ENCODE measurements at places on chromosomes 7 and 10.

DNA sequence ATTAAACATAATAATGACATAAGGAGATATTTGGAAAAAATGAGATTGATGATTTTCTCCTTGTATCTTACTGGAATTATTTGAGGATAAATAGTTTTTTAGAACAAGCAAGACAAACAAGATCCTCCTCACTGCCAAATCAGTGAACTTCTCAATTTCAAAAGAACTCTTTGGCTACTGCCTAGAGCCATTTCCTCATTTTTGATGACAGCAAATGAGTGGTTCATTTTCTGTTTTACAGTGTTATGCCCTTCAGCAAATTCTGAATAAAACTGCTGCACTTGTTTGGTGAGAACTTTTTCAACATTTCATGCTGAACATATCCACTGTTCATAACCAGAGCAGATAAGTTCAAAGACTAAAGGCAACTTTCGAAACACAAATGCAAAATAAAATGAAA, 42.5 kb upstream of the AHR start:
- no peak for DNase-seq

DNA sequence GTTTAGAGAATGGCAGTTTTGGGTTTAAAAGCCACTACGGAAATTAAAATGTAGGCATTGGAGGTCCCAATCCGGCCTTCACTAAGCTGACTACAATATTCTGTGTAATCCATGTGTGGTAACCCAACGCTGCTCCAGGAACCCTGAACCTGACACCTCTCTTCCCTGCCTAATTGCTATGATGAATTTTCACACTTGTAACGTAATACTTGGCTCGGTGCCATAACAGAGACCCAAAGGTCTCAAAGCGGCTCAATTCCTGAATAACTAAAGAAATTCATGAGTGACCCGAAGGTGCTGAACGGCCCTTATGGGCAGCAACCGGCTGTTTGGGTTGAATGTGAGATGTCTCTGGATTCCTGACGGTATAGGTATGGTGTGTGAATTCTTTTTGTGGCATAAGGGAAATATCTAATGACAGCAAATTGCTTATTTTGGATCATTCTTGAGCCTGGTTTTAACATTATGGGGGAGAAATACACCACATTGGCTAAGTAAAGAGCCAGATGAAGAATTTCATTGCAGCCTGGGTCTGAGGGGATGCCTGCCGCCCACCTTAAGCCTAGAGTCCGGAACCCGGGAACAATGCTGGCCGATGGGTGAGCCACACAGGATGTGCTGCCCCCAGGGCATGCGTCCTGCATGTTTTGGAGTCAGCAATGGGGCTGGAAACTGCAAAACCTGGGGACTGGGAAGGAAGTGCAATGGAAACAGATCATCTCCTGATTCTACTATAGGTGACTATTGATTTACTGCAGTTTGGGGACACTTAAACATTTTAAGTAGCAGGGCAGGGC, 69.7 kb upstream of the FZD8 start:
- no peak for DNase-seq

DNA sequence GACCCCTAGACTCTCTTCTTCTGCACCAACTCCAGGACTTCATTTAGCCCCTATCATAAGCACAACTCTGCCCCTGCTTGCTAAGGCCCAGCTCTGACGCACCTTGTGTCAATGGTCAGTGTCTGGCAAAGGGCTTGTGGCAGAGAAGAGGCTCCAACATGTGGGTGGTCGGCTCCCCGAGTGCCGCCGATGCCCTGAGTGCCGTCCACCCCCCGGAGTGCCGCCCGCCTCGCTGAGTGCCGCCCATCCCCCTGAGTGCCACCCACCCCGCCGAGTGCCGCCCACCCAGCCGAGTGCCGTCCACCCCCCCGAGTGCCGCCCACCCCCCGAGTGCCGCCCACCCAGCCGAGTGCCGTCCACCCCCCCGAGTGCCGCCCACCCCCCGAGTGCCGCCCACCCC, 50.3 kb downstream of the ASB13 start:
- DNase-seq = no peak

GRCh38 chr10:102322914-102323313, 72.6 kb upstream of the NFKB2 start:
- DNase-seq = no peak

DNA sequence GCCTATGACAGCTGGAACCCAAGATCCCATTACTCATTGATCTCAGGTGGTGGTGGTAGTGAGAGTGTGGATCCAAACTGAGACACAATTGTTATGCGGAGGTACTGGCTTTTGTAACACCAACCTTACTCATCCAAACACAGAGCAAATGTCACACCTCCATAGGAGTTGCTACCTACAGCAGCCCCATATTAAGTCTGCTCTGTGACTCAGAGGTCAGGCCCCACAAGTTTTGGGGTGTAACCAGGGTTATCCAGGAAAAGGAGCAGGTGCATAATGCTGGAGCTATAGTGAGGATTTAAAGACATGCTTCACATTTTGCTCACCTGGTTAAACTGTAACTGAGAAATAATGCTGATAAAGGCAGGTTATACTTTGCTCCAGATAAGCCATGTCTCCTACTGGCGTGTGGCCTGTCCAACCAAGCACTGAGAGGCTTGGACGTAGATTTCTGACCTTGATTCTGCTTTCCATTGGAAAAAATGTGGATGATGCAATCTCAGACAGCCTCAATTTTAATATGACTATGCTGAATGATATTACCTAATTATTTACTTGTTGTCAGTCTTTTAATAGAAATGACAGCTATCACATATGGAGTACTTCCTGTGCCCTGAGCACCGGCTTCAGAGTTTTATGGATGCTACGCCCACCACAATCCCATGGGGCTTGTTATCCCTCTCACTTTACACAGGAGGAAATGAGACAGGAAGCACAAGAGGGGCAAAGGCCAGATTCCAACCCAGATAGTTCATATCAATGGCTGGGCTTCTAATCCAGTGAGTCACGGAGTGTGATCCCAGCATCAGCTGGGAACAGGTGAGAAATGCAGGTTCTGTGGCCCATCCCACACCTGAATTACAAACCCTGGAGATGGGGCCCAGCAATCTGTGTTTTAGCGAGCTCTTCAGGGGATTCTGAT, 181.3 kb downstream of the CHN2 start:
- no peak for DNase-seq

GRCh38 chr10:132395704-132396493, 1.1 kb upstream of the PWWP2B start:
- DNase-seq = peak; percentile 49

- no peak for DNase-seq
Observed at GRCh38 chr10:31615129-31615528, 296.1 kb downstream of the ZEB1 start.

- no peak for DNase-seq
Observed at GRCh38 chr10:110664483-110665420, 20.6 kb downstream of the RBM20 start.

DNA sequence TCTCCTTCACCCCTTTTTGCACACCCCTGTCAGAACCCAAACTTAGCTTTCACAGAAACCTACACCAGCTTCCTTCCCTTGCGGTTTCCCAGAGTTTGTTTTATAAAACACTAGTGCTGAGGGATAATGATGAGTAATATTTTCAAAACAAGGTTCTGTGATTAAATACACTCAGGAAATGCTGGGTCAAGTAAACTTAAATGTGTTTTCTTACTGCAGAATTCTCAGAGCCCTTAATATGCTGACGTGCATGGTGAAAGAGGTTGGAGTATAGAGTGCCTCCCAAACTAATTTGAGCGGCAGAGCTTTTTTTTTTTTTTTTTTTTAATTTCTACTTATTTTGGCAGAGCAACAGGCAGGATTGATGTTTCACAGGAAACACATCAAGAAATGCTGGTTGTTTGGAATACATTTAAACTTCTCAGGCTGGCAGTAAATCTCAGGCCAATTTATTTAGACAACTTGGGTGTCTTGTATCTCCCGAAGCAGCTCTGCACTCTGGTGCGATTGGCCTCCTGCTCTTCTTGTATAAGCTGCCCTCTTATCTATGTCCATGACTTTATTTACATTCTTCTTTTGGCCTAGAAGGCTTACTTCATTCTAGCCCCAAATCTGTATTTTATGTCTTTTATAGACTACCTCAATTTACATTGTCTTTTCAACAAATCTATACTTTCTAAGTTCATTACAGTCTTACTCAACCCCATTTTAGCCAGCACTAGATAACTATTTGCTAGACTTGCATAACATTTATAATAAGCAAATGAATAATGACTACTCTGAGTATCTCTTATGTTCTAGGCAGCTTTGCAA, 165.4 kb downstream of the BMPER start:
- DNase-seq = no peak

DNA sequence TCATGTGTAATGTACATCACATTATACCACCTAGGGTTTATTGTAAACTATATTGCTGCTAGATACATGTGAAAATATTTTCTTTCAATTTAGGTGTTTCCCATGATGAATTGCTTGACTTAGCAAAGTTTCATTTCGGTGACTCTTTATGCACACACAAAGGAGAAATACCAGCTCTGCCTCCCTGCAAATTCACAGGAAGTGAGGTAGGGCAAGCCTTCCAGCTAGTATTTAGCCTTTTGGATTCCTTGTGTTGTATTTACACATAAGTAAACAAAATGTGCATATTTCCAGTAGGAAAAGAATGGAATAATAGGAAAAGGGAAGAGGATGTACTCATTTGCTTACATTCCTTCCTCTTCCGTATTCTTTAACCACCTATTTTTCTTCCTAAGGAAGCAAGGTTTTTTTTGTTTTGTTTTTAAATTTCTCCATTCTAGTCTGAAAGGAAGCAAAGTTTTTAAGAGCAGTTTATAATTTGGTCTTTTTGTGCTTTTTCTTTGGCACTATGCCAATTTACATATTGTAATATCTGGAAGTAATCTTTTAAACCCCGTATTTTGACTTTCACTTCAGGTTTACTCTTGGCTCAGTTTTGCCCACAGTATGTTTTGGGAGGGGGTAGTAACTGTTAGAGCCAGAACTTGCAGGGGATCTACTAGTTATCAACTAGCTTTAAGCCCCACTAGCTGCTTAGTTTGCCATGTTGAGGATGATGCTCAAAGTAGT, 10.4 kb downstream of the PMPCB start:
- no peak for DNase-seq

DNA sequence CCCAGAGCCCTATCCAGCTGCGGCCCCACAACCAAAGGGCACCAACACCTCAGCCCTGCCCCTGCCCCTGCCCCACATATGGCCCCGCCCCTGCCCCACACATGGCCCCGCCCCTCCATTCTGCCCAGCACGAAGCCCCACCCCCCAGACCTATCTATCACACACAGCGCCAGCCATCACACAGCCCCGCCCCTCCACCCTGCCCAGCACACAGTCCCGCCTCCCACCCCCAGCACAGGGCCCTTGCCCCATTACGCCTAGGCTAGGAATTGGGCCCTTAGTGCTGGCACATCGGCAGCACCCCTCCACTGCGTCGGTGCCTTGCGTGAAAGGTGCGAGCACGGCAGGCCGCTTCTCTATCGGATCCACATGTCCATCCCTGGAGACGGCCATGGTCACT, 126.8 kb downstream of the MAD1L1 start:
- no peak for DNase-seq

DNA sequence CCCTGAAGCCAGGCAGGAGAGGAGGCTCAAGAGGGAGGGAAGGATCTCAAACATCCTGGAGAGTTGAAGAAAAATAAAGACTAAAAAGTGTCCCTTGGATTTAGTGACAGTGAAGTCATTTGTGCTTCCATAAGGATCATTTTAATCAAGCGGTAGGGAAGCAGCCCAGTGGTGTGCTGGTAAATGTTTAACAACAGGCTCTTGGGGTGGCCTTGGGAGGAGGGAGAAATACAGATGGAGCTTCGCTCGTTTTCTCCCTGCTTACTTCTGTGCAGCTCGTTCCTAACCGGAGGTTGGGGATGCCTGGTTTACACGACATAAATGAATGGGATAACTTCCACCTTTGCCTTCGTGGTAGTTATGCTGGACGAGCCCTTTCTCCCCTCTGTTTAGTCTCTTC, 140.0 kb downstream of the CAMK1D start:
- no peak for DNase-seq

GRCh38 chr10:33363106-33363505, 28.6 kb upstream of the NRP1 start:
- no peak for DNase-seq

DNA sequence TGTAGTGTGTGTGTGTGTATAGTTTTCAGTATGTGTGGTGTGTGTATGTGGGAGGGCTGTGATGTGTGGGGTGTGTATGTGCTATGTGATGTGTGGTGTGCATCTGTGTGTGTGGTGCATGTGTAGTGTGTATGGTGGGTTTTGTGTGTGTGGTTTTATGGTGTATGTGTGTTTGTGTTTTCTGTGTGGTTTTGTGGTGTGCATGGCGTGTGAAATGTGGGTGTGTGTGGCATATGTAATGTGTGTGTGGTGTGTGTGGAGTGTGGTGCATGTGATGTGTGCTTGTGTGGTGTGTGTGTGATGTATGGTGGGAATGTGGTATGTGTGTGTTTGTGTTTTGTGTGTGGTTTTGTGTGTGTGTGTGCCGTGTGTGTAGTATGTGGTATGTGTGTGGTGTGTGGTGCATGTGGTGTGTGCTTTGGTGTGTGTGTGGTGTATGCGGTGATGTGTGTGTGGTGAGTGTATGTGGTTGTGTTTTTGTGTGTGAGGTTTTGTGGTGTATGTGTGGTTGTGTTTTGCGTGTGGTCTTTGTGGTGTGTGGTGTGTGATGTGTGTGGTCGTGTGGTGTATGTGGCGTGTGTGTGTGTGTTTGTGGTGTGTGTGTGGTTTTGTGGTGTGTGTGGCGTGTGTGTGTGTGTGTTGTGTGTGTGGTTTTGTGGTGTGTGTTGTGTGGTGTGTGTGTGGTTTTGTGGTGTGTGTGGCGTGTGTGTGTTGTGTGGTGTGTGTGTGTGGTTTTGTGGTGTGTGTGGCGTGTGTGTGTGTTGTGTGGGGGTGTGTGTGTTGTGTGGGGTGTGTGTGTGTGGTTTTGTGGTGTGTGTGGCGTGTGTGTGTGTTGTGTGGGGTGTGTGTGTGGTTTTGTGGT, 18.0 kb upstream of the PPP2R2D start:
- DNase-seq = no peak

DNA sequence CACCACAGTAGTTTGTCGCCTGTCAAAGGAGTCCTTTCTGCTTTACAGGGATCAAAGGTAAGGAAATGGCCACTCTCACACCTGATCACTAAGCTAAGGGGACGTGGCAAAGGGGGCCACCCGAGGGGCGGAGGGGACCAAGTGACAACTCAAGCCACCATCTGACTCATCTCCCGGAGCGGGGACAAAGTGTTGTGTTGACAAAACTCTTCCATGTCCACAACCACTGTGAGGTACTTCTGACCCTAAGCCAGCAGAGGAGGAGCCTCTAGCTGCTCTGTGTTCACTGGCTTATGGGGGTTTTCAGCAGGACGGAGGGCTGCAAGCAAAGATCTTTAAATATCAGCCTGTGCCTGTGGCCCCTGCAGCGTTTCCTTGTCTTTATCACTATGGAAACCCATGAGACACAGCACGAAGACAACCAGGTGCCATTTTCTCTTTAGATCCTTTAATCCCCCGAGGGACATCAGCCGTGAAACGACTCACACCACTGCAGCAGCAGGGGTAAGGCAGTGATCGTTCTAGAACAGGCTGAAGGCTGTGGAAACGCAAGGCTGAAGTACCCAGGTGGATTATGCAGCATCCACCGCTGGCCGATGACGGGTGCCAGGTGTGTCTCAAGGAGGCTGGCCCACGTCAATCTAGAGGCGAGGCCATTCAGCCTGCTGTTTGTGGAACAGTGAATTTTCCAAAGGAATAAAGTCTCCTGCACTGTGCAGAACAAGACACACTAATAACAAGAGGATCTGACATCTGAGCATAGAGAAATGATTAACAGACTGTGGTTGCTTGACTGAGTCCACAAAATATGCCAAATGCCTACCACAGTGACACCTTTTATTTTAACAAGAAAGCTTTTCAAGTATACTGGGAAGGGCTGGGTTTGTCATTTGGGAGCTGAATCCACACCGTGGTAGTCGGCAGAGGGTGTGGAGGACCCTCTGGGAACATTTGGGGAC, 26.6 kb upstream of the DDC start:
- no peak for DNase-seq
